ENCODE measurements at places on chromosomes 13 and 19.

- no peak for DNase-seq
These were observed 653.8 kb downstream of the PCDH9 start for GRCh38 chr13:66576381-66576780.

- DNase-seq: no peak
These were observed 1.3 kb downstream of the TNNT1 start for GRCh38 chr19:55147545-55148251.

DNA sequence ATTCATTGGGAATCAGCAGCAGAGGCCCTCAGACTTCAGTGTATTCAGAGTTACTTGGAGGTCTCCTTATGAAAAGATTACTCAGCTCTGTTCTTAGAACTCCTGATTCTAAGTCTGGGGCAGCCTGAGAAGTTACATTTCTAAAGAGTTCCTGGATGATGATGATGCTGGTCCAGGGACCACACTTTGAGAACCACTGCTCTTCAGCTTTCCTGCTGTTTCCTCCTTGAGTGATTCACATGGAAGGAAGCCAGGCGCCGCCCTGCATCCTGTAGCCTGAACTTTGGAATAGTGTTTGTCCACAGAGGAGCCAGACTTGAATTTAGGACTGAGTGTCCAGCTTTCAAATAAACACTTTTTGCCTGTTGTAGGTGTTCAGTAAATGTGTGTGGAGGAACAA is 2.9 kb downstream of the CEBPG start:
- no peak for DNase-seq

GRCh38 chr19:34325981-34326787 is 38.8 kb upstream of the GPI start:
- no peak for DNase-seq

DNA sequence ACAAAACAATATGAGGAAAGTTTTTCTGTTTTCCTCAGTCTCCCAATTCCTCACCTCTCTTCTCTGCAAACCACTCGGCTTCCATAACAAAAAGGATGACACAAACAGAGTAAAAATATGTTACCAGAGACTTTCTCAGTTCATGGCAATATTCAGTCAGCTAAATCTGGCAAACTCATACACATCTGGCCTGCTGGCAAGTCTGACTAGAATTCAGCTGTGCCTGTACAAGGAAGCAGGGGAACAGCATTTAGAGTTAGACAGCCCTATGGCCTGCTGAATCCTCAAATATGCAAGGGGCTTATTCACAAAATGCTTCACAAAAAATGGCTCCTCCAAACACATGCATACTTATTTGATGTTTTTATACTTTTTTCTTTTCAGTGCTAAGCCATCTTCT is 227.8 kb downstream of the ENOX1 start:
- no peak for DNase-seq
